ENCODE measurements at places on chromosomes 4 and X.
A peak's percentile ranks its signal among the peaks of the same experiment; 100 is the strongest.

DNA sequence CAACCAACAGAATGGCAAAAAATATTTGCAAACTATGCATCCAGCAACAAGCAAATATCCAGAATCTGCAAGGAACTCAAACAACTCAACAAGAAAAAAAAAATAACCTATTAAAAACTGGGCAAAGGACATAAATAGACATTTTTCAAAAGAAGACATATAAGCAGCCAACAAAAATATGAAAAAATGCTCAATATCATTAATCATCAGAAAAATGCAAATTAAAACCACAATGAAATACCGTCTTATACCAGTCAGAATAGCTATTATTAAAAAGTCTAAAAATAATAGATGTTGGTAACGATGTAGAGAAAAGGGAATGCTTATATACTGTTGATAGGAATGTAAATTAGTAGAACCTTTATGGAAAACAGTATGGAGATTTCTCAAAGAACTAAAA is 53.4 kb downstream of the WDR19 start:
- DNase-seq, result no peak

- DNase-seq, result no peak
Observed at GRCh38 chr4:187128222-187128621, 404.6 kb upstream of the FAT1 start.

- no peak for DNase-seq
Observed at GRCh38 chr4:5826437-5827107, 66.3 kb downstream of the CRMP1 start.

DNA sequence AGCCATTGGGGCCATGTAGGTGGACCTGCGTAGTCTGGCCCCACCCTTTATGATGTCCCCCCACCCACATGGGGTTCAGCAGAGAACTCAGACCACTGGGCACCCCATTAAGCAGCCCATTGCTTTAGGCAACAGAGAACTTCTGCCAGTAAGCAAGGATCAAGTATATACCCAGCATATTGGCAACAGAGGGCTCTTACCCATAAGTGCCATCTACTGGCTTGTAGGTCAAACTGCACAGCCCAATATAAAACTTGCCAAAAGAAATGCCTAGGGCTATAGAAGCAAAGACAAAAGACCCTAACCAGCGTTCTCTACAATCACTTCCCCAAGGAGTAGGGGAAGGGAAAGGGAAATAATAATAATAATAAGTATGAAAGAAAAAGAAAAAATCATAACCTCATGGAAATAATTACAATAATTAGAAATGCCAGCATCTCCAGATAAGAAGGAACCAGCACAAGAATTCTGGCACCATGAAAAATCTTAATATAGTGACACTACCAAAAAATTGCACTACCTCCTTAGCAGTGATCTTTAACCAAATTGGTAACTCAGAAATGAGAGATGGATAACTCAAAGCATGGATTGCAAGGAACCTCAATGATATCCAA is 1090.7 kb downstream of the FAT4 start:
- no peak for DNase-seq

GRCh38 chrX:137171626-137172025 is 137.8 kb upstream of the GPR101 start:
- no peak for DNase-seq

DNA sequence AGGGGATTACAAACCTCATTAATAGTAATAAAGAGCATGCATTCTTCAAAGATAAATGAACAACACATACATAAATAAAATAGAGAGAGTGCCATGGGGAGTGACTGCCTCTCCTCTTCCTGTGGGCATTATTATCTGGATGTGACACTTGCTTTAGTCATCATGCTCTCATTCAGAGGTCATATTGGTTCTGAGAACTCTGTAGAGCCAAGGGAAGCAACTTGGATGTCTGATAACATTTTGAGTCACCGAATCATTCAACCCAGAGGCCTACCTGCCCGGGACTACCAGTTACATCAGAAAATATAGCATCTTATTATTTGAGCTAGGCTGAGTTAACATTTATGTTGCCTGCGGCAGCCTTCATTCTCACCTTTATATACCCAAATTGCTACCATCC is 489.5 kb downstream of the STIM2 start:
- DNase-seq, result no peak

GRCh38 chr4:125311503-125311902 is 3.3 kb upstream of the FAT4 start:
- no peak for DNase-seq

DNA sequence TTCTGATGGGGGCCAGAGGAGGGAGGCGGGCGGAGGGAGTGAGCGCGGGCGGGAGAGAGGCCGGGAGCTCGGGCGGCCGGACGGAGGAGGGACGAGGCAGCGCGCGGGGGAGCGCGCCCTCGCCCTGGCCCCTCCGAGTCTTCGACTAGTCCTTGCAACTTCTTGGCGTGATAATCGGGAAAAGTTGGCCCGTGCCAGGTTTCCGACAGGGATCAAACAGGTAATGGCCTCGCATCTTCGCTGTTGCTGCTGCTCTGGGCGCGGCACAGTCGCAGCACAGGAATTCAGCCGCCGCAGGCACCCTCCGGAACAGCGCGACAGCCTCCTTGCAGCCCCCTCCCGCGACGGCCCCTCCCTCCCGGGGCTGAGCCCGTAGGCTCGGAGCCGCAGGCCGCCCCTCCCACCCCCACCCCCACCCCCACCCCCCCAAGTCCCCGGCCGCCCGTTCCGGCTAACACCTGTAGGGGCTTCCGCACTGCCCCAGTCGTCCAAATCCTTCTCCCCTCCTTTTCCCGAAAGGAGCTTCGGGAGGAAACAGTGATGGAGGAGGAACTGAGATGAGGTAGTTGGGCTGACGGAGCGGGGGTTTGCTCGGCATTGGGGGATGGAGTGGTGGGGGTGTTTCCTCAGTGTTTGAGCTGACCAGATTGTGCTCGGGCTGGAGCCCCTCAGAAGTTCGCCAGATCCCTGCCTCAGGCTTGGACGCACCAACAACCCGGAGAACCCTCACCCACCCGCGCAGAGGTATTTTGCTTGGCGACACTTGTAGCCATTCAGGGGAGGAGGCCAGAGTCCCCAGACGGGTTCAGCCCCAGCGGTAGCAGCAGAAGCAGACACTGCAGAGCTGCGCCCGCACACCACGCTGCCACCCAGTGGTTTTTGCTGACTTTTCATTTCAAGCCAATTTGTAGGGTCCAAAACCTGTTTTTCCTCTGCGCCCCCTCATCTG is at the start of gene FGF13:
FGF13 (minus strand) TSS at position 319 of the 949 bp plus-strand sequence. CDS start 714 bp downstream, outside the sequence.
- no peak for DNase-seq

DNA sequence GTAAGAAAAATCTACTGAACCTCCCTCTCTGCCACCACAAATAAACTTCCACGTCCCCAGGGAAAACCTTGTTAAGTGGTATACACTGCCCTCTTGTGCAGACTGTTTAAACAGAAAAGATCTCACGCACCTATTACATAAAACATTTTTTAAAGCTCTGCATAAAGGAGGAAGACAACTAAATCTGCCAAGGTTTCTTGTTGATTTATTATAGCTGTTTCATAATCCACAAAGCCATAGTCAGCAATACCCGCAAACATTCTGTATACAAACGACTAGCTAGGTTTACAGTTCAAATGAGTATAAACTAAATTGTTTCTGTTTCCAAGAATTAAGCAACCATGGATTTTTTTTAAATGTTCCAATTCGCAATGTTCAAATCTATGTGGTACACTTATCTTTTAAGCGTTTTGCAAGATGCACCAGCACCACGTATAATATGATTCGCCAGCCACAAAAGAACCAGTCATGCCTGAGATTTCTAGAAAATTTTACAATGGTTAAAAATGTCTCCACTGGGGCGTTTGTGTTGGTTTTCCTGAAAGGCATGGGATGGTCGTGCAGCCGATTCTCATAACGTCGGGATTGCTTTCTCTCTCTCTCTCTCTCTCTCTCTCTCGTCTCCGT is 164.6 kb downstream of the PRKX start:
- DNase-seq, result no peak

DNA sequence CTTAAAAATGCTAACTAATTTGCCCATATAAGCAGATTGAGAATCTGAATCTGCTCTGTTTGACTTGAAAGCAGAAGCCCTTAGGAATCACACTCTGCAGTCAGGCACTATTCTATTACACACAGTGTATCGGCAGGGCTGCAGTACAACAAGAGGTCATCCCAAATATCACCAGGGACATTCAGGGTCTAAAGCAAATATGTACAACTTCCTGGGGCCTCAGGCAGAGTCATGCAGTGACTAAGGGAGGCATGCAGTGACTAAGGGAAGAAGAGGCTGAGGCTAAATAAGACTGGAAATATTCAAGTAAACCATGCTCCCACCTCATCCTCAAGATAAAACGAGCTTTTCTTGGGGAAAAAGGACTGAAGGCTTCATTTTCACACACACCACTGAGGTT is 20.9 kb downstream of the MAPK10 start:
- no peak for DNase-seq

GRCh38 chr4:124973716-124974115 is 261.2 kb upstream of the ANKRD50 start:
- DNase-seq, result no peak

DNA sequence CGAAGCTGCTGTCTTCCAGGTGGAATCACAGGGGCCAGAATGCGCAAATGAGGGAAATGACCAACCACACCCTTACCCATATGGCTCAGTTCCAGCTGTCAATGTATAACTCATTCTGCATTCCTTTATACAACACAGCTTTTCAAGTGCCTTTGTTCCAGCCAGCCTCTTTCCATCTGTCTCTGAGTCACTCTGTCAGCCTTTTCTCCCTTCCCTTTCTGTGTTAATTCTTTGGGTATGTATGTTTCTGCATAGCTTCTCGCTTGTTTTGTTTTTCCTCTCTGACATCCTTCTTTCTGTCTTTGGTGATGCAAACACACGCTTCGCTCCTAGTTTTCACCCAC is 54.5 kb downstream of the RS1 start:
- no peak for DNase-seq

- DNase-seq, result no peak
Observed at GRCh38 chr4:177380730-177381287, 61.4 kb downstream of the AGA start.

DNA sequence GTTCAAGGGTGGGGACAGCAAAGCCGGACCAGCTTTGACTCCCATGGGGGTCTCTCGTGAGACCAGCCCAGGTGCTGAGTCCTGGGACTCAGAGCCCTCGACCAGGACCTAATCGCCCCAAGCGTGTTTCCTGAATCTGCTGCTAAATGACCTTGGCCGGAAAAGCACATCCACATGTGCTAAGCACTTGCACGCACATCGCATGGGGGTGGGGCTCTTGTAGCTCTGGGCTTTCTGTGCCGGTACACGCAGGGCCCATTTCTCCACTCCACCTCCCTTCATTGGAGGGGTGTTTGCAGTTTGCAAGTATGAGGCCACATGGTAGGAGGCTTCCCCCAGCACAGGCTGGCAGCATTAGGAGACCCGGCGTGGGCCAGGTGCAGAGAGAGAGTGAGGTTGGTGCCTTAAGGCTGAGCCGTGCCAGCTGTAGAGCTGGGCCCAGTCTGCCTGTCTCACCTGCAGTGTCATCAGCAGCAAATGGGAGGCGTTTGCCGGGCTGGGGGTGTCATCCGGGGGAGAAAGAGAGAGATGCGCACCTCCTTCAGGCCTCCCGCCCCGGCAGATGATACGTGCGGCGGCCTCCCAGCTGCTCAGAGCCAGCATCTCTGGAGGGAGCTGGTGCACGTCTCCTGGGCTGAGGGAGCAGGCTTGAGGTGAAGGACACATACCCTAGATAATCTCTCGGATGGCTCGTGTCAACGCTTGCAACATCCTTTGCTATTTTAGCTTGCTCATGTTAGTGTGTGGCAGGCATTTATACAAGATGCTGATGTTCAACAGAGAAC is 45.2 kb upstream of the CLCN4 start:
- peak; percentile 75 for DNase-seq

- DNase-seq, result no peak
Observed at GRCh38 chr4:1502976-1503375, 96.7 kb upstream of the NKX1-1 start.

DNA sequence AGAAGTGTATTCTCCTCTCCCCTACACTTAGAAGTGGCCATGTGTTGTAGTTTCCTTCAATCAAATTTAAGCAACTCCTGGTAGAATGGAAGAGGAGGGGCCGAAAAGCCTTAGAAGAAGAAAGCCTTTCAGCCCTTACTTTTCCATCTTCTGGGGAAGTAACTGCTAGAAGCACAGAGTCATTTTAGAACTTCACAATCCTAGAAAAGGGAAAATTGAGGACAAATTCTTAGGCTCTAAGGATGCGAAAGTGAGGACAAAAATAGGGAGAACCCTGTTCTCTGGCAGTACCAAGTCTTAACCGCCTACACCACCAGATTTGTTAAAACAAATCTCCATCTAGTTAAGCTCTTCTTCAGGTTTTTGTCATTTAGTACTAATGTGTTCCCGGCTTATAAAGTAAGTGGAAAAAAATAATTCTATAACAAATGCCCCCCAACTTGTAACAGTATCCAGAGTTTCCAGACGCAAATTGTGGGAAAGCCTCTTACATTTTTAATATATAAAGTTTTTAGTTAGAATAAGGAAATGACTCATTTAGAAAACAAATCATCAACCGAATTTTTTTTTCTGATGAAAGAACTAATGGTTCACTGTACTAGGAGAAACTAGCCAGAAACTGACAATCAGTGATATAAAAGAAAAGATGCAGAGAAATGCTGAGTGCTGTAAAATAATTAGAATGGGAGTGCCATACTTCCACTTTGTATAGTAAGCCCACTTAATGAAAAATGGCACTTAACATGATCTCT is 76.0 kb downstream of the ARAP2 start:
- DNase-seq, result no peak

DNA sequence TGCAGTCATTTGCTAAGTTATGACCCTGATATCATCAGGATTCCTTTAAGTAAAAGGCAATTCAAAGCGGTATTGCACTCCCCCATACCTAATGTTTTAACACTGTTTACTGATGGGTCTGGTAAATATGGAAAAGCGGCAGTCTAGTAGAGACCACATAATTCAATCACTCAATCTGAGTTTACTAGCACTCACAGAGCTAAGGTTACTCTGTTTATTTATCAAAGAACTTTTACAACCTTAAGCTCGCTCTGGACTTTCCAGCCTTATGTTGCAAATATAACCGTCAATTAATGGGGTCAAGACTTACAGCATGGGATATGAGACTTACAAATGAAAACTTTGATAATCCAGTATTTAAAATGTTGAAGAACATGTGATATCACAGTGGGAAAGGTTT is 124.5 kb upstream of the ZCCHC13 start:
- no peak for DNase-seq

GRCh38 chr4:65508168-65508567 is 162.1 kb downstream of the EPHA5 start:
- no peak for DNase-seq

- no peak for DNase-seq
Observed at GRCh38 chr4:27278615-27279375, 418.2 kb downstream of the STIM2 start.

- DNase-seq, result no peak
Observed at GRCh38 chr4:6758728-6759127, 23.8 kb upstream of the KIAA0232 start.

GRCh38 chr4:101178731-101179130 is 168.6 kb downstream of the PPP3CA start:
- no peak for DNase-seq

GRCh38 chr4:36285784-36286480 is 4.5 kb downstream of the DTHD1 start:
- DNase-seq, result no peak

GRCh38 chr4:55795341-55795740 is 24.2 kb upstream of the EXOC1L start:
- no peak for DNase-seq

- no peak for DNase-seq
Observed at GRCh38 chr4:110518889-110519490, 43.0 kb downstream of the ENPEP start.

- no peak for DNase-seq
Observed at GRCh38 chr4:70829015-70829414, 10.7 kb downstream of the GRSF1 start.
